Ovary (tissue), 10 donors: ENCODE measurements at places on chromosomes 1 and 21.

GRCh38 chr21:42142141-42142540 lies 71.0 kb downstream of the UMODL1 start:
- no peak for DNase-seq

GRCh38 chr1:167762061-167762746 lies 40.4 kb downstream of the MPZL1 start:
- DNase-seq: no peak

GRCh38 chr21:14303731-14304488 lies 79.0 kb downstream of the HSPA13 start:
- no peak for DNase-seq

DNA sequence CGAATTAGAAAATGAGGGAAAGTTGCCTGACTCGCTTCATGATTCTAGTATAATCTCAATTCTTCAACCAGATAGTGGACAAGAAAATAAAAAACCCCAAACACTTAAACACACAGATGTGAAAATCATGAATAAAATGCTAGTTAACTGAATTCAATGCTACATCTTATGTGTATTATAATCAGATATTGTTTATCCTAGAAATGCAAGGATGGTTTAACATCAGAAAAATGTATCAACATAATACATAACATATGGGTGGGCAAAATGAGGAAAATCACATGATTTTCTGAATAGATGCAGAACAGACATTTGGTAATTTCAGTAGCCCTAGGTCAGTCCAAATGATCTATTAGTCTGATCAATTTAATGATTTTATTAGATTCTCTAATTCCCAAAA lies 97.2 kb downstream of the SIM2 start:
- no peak for DNase-seq

GRCh38 chr1:223654083-223654482 lies 11.4 kb downstream of the CAPN8 start:
- no peak for DNase-seq
